ENCODE measurements at places on chromosomes 1 and 21.

- peak; percentile 75 for DNase-seq
Observed at GRCh38 chr21:36104317-36105300, 30.3 kb upstream of the CBR3 start.

DNA sequence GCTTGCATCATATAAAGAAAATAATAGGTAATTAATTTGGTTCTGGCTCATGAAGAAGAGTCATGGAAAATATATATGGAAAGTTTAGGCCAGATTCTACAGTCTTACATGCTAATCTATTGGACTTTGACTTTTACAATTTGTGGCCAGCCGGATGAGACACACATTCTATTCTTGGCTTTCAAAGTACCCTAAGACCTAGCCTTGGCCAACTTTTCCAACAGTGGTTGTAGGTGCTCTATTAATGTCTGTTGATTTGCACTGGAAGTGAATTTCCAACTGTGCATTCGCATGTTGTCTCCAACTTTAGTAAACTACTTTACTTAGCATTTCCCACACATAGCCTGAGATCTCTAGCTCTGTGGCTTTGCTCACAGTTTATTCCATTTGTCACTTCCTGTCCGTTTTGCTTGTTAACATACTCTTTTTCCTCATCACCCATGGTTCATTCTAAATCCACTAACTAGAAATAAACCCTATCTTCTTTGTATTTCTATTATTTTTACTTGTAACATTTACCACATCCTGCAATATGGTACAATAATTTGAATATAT is 644.0 kb downstream of the PTPRC start:
- DNase-seq, result no peak

- DNase-seq, result no peak
Observed at GRCh38 chr1:222546091-222546490, 1.8 kb downstream of the HHIPL2 start.

- DNase-seq, result no peak
Observed at GRCh38 chr1:172948457-172948856, 102.3 kb downstream of the TNFSF18 start.

- DNase-seq, result no peak
Observed at GRCh38 chr1:202374099-202374498, 25.6 kb downstream of the PPP1R12B start.

- DNase-seq, result peak; percentile 55
Observed at GRCh38 chr1:5744911-5745799, 247.1 kb downstream of the NPHP4 start.

DNA sequence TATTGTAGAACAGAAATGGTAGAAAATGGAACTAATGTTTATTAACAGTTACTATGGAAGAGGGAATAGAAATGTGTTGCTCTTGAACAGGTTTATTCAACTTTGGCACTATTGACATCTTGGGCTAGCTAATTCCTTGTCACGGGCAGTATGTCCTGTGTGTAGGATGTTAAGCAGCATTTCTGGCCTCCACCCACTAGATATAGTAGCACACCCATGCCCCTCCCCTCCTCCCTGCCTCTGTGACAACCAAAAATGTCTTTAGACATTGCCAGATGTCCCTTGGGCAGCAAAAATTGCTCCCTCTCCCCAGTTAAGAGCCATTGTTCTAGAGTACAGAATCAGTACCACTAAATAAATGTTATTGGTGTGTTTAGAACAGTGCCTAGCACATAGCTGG is 91.4 kb upstream of the TPTE start:
- DNase-seq, result no peak

GRCh38 chr1:43038232-43038935 is 79.7 kb upstream of the SLC2A1 start:
- DNase-seq, result no peak

GRCh38 chr1:179322557-179322956 is 29.0 kb downstream of the SOAT1 start:
- no peak for DNase-seq

- no peak for DNase-seq
Observed at GRCh38 chr1:214124915-214125314, 137.1 kb downstream of the PROX1 start.

- no peak for DNase-seq
Observed at GRCh38 chr1:1760715-1761114, 17.6 kb downstream of the NADK start.

DNA sequence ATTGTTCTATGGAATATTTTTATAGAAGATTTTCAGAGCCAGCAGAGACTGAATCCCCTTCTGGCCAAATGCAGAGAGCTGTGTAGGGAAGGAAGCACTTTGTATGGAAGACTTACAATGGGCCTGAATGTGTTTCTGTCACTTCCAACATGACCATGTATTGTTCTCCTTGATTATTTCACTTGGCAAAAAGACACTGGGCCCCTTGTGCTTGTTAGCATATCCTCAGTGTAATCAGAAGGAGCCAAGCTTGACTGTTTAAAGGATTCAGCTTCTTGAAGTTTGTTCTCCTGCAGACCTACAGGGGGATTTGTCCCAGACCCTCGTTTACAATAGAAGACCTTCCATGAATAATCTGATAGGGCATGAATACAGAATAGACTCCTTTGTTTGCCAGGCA is 48.1 kb upstream of the UBE2U start:
- no peak for DNase-seq

- no peak for DNase-seq
Observed at GRCh38 chr1:7235871-7236517, 450.7 kb downstream of the CAMTA1 start.

DNA sequence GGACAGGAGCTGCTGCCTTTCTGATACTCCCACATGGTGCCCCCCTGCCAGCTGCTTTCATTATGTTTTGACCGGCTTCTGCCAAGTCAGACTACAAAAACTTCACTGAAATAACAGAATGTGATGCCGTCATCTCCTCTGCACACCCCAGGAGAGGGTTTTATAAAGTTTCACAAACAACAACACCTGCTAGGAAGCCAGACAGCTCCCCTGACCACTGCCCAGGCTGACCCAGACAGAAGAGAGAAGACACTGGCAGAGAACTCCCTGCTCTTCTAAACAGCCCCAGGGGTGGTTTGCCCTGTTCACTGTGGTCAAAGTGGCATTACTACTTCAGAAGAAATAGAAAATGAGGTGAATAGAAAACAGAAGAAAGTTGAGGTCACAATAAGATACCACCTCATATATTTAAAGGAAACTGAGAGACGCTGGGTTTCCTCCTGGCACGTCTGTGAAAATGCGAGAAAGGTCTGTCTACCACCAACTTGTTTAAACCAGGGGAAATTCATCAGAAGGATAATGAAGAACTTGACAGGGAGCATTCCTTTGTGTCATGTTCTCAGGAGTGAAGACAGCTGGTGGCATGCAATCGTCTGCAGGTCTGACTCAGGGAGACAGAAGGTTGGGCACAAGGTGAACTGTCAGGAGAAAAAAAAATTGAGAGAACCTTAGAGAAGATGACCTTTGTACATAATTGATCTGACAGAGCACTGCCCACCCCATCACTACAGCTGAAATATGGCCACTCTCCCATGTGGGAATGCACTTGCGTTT is 119.0 kb upstream of the NFIA start:
- no peak for DNase-seq

DNA sequence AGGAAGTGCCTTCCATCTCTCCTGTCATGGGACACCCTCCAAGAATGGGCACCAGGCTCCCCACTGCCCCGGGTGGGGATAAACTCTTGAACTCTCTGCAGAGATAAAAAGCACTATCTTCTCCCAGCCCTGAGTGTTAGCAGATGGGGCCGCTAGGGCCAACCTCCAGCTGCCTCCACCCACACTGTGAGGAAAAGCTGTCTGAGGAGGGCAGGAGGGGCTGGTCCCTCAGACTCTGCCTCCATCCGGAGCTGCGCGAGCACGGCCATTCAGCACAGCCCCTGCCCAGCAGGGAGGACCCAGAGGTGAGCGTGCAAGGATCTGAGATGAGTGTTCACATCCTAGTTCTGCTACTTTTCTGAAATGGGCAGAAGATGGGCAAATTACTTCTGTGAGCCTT is 51.8 kb upstream of the TRABD2B start:
- DNase-seq, result no peak

DNA sequence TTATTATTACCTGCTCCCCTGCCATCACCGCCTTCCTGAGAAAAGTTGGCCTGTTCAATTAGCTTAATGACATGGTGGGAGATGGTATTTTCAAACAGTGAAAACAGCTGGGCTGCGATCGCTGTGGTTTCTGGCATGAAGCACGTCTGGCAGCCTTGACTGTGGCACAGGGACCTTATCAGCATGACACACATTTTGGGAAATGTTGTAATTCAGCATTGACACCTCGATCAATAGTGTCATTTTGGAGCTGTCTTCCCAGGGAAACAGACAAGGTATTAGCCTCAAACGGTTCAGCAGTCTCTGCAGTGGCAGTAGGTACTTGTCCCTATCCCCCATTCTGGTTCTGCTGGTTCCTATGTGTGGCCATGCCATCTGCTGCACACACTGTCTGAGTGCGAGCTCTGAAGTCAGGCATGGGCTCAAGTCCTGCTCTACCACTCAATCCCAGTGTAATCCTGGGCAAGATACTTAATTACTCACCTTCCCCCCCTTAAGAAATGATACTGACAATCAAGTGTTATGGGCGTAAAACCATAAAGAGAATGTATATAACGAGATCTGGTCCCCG is 154.5 kb upstream of the KCND3 start:
- no peak for DNase-seq

DNA sequence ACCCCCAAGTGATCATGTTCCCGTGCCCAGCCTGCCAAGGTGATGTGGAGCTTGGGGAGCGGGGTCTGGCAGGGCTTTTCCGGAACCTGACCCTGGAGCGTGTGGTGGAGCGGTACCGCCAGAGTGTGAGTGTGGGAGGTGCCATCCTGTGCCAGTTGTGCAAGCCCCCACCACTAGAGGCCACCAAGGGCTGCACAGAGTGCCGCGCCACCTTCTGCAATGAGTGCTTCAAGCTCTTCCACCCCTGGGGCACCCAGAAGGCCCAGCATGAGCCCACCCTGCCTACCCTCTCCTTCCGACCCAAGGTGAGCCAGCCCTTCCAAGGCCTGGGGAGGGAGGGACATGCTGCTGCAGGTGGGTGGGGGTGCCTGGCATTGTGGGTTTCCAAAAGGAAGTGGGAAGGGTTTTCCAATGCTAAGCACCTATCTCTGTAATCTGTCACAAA is 2.3 kb downstream of the TRIM46 start:
- no peak for DNase-seq

DNA sequence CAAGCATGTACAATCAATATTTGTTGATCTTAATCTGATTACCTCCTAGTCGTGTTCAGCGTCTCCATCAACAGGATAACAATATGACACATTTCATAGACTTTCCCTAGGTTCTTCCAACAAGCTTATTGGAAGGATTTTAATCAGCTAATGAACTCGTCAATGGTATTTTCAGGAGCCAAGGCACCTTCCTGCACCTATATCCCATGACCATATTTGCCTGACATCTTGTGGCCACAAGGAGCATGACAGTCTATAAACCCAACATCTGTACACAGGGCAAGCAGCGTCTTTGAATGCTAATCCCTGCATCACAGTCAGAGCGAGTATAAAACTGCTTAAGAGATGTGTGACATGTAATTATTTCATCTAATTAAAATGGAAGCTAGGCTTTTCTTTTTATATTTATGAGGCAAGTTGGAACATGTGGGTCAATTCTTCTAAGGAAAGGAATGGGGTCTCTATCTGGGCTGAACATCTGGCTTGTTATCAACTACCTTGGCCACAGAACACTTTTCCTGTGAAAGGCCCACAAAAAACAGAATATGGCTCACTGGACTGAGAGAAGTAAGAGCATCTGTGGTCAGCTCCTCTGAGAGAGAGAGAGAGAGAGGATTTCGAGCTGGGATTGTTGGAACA is 388.8 kb downstream of the NTNG1 start:
- peak; percentile 37 for DNase-seq

DNA sequence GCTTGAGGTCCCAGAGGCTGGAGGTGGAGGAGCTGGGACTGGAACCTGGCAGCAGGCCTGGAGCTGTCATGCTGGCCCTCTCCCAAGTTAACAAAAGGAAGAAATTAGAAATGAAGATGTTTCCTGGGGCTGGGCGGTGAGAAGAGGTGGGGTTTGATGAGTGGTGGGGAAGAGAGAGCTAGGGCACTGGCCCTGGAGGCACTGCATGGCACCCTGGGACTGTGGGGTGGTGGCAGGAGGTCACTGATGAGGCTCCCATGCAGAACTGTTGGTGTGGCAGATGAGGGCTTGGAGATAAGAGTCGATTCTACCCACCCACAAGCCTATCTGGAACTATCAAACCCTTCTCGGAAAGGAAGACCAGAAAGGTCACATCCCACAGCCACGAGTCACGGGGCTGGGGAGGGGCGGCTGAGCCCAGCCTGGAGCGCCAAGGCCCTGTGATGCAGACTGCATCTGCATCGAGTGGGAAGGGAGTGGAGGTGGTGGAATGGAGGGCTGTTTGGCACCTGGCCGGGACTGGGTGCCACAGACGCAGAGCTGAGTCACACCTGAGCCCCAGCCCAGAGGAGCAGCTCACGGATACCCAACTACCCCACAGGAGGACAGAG is 29.4 kb downstream of the MRPL37 start:
- DNase-seq, result peak; percentile 61

- no peak for DNase-seq
Observed at GRCh38 chr21:41482301-41482700, 25.7 kb downstream of the TMPRSS2 start.

- DNase-seq, result no peak
Observed at GRCh38 chr1:67031121-67031858, 22.7 kb downstream of the SLC35D1 start.

- DNase-seq, result no peak
Observed at GRCh38 chr1:2395245-2395644, 3.6 kb downstream of the RER1 start.

GRCh38 chr1:172670316-172670715 is 11.4 kb downstream of the FASLG start:
- DNase-seq, result no peak

DNA sequence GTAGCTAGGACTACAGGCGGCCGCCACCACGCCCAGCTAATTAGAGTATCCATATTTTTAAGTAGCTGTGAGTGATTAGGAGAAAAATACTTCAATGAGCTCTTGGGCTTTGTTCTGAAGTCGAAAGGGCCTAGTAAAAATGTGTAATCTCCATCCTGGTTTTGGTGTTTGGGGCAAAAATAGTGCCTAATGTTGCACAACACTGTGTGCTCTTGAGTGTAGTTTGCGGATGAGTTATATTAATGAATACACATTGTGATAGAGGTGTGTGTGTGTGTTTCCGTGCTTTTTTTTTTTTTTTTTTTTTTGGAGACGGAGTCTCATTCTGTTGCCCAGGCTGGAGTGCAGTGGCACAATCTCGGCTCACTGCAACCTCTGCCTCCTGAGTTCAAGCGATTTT is 6.3 kb upstream of the ARID1A start:
- DNase-seq, result no peak
